ENCODE measurements at places on chromosomes 16 and 17.
A peak's percentile ranks its signal among the peaks of the same experiment; 100 is the strongest.

DNA sequence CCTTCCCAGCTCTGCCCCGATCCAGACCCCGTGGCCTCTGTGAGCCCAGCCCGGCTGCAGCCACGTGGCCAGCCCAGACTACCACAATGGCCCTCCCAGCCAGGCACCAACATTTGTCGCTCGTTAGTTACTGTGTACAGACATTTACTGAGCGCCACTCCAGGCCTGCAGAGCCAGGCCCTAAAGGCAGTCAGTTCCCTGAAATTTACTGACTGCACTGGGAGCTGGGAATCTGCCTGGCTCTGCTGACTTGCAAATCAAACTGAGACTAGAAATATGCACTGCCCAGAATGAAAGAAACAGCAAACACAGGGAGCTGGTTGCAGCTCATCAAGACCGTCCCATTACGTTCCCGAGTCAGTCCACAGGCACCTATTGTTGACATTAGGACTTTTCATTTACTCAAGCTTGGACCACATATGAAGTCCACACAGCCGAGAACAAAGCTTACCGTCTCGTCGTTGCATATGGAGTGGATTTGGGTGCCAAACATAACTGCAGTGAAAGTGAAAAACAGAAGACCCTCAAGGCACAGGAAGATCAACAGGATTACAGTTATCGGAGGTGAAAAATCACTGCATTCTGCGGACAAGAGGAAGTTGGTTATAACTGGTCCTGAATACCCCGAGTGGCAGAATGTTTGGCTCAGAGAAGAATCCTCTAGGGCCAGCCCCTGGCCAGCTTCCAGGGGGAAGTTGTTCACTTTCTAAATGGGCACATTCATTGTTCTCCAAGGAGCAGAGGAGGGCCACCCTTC lies 34.5 kb downstream of the ZDHHC7 start:
- DNase-seq, result no peak

DNA sequence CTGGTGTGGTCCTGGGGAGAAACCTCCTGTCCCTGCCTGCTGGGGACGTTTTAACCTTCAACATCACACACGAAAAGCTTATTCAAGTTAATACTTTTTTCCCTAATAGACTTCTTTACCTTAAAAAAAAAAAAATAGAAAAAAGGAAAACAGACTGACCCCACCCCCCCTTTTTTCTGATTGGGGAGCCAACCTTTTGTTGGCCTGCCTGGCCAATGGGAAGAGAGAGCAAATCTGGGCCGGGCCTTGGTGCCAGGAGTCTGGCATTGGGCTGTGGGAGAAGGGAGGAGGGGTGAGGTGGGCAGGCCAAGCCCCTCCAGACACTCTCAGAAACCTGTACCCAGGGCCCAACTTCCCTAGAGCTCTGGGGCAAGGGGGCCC lies 3.0 kb downstream of the CBX8 start:
- DNase-seq, result peak; percentile 67

DNA sequence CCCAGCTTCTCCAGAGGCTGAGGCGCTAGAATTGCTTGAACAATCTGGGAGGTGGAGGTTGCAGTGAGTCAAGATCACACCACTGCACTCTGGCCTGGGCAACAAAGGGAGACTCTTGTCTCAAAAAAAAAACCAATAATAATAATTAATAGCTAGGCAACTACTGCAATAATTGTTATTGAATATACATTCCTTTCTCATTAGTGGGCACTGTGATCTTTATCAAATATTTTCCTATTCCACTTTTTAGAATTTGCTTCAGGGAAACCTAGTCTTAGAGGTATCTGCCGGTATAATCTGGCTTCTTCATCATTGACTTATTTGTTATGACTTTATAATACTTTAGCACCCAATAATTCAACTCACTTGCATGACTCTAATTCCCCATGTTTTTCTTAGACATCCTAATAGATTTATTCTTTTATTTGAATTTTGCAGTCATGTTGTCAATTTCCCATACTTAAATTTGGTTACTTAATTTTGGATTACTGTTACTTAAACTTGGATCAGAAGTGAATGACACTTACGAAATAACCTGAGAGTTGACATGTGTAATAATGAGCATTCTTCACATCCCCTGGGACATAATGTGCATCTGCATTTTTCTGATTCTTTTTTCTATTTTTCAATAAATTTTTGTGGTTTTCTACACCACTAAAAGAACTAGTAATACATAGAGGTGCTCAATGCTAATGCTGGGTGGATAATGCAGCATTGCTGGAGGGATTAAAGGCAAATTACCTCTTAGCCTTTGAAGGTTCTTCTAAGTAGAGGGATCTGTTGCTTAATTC lies 25.0 kb upstream of the KCNJ16 start:
- no peak for DNase-seq

GRCh38 chr17:16516594-16517051 lies 24.6 kb upstream of the LRRC75A start:
- DNase-seq, result peak; percentile 47

- DNase-seq, result peak; percentile 74
Measured at GRCh38 chr16:49491106-49491670, 117.6 kb downstream of the C16orf78 start.

DNA sequence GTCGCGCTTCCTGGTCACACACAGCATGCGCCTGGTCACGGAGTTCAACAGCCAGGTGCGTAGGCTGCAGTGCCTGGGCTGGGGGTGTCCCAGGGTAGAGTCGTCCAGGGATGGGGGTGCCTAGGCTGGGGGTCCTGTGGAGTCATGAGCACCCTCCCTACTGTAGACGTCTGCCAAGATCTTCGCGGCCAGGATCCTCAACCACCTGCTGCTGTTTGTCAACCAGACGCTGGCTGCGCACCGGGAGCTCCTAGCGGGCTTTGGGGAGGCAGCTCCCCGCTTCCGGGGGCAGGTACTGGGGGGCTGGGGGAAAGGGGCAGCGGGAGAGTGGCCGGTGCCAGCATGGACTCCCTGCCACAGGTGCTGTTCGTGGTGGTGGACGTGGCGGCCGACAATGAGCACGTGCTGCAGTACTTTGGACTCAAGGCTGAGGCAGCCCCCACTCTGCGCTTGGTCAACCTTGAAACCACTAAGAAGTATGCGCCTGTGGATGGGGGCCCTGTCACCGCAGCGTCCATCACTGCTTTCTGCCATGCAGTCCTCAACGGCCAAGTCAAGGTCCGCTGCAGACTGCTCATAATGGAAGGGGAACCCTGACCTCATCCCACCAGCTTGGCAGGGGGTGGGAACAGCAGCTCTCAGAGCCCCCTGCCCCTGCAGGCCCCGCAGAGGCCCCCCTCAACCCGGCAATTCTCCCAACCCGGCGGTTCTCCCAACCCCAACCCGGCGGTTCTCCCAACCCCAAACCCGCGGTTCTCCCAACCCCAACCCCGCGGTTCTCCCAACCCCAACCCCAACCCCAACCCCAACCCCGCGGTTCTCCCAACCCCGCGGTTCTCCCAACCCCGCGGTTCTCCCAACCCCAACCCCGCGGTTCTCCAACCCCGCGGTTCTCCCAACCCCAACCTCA lies 2.4 kb downstream of the PDIA2 start:
- DNase-seq, result no peak

- no peak for DNase-seq
Measured at GRCh38 chr17:20260268-20260667, 207.1 kb downstream of the LGALS9B start.

DNA sequence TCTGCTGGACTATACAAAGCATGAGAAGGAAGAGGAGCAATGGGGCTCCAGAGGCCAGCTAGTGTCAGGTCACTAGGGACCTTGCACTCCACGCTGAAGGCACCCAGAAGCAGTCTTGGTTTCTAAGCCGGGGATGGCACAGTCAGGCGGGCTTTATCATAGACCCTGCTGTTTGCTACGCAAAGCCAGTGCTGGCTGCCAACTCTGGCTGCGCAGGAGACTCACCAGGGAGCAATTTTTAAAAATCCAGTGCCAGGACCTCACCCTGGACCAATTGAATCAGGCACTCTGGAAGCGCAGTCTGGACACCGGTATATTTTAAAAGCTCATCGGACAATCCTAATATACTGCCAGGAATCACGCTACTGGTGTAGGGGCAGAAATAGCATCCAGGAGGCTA lies 368.5 kb upstream of the XYLT1 start:
- DNase-seq, result no peak

DNA sequence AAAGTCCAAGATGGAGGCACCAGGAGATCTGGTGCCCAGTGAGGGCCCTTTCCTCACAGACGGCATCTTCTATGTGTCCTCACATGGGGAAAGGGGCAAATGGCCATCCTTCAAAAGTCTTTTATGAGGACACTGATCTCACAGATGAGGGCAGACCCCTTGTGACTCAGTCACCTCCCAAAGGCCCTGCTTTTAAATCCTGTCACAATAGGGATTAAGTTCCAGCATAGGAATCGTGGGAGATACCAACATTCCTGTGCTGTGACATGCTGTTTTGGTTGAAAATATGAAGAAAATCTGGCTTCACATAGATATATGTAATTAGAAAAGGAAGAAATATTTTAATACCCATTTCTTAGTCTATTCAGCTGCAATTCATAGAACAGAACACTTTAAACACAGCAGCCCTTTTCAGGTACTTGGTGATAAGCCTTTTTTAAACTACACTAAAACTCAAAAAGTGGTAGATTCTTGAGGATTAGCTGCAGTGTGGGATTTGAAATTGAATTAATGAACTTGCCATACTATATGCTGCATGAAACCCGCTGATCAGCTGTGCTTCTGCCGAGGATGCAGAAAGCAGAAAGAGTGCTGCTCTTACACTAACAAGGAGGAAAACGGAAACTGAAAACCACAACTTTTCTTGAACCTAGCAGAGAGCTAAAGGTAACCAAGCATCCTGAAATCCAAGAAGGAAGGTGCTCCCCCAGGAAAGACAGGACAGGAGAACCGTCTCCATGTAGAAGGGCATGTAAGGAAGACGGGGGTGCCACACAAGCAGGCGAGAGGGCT lies 32.7 kb downstream of the VPS53 start:
- no peak for DNase-seq

DNA sequence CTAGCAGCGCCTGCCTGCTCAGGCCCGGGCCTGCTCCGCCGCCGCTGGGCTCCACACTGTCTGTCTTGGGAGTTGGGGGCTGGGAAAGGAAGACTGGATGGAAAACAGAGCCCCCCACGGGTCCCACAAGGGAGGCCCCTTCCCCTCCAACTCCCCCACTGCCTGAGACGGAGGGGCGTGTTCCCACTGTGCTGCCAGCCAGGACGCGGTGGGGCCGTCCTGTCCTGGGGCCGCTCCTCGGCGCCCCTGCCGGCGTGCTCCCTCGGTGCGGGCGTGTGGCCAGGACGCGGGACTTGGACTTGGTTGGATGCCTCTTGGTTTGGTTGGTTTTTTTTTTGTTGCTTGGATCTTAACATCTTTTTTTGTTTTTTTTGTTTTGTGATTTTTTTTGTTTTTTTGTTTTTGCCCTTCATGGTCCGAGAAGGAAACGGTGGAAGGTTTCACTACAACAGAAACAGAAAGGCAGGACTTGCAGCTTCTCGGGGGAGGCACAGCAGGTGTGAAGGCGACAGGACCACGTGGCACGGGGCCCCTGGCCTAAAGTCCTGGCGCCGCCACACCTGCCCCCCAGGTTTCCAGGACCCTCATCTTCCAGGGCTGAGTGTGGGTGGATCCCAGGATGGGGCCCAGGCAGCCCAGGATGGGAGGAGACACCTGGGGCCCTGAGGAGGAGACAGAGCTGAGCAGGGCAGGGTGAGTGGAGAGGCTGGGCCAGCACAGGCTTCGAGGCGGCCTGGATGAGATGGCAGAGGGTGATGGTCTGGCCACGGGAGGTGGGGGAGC lies 16.0 kb downstream of the ENGASE start:
- DNase-seq, result no peak

- DNase-seq, result no peak
Measured at GRCh38 chr17:65931246-65932149, 260.4 kb downstream of the CEP112 start.

- DNase-seq, result peak; percentile 78
Measured at GRCh38 chr16:72371307-72372086, 199.5 kb upstream of the PMFBP1 start.

DNA sequence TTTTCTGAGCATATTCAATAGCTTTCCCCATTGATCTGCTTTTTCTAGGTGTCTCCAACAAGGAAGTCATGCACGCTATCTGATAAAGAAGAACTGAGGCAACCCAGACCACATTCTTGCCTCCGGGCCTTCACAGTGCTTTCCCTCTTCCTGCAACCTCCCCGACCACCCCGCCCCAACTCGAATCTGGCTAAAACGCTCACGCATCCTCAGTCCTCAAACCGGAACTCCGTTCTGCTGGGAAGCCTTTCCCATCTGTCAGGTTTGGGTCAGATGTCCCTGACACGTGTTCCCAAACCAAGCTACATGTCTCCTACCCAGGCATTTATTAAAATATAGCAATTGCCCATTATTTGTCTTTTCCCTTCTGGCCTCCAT lies 112.7 kb downstream of the VPS53 start:
- no peak for DNase-seq

GRCh38 chr16:76614269-76614668 lies 337.1 kb downstream of the CNTNAP4 start:
- DNase-seq, result peak; percentile 84

DNA sequence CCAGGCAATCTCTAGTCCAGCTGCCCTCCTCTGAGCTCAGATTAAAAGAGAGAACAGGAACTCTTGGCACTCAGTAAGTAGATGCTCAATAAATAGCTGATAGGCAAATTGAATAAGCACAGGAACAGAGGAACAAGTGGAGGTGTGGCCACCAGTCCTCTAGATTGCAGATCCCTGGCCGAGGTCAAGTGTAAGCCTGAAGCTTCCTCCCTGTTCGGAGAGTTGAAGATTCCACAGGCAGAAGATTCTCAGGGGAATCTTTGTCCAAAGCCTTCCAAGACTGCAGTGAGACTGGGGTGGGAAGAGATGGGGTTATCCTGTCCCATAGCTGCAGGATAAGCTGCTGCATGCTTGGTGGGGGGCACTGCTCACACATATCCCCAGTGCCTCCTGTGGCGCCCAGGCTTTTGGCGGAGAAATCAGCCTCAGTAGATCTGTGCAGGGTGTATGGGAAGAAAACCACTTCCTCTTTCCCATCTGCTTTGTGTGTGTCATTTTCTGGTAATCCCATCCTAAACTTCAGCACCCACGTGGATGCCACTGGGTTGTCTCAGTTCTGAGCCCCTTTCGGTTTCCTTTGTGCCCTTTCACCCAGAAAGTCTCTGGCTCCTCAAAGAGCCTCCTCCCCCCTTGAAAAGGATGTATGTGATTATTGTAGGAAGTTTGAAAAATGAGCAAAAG lies 12.1 kb downstream of the CD300A start:
- DNase-seq, result no peak

DNA sequence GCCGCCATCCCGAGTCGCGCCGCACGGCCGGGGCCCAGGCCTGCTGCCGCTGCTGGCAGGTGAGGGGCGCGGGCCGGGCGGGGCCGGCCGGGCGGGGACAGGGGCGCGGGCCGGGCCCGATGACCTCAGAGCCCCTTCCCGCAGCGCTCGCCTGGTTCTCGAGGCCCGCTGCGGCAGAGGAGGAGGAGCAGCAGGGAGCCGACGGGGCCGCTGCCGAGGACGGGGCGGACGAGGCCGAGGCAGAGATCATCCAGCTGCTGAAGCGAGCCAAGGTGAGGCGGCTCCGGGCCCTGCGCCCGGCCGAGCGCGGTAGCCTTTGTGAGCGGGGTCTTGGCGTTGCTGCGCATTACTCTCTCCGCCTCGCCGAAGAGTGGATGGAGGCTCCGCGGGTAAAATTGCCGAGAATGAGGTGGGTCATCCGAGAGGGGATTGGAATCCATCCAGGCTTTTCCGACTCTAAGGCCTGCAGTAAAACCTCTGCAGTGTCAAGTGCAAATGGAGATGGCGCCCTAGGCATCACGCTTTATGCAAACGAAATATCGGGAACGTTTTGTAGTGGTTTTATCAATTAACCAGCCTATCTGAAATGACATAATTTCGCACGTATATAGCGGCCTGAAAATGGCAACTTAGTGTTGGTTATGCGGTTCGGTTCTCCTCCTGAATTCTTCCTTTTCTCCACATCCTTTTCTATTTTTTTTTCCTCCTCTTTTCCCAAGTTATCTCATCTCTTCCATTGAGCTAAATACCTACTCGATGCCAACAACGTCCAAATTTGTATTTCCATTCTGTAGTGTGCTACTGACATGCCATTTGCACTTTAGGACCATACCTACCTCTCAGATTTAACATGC lies 577 bp downstream of the TTC19 start:
- peak; percentile 71 for DNase-seq
